CD4-positive, alpha-beta T cell (primary cell): ENCODE measurements at places on chromosomes 2 and 18. TPM values are rescaled to one million over a fixed set of nuclear protein-coding genes. Genes with fewer than 3 reads are reported as not detected.
A peak's percentile ranks its signal among the peaks of the same experiment; 100 is the strongest.

- no peak for DNase-seq
- no peak overlapping the region for H3K4me3 ChIP-seq
- H3K36me3 ChIP-seq: no peaks in the 10 kb centered on the region
- H3K4me1 ChIP-seq: no peaks in the 10 kb centered on the region
These were observed 410.4 kb downstream of the DSC3 start for GRCh38 chr18:30632071-30632698.

DNA sequence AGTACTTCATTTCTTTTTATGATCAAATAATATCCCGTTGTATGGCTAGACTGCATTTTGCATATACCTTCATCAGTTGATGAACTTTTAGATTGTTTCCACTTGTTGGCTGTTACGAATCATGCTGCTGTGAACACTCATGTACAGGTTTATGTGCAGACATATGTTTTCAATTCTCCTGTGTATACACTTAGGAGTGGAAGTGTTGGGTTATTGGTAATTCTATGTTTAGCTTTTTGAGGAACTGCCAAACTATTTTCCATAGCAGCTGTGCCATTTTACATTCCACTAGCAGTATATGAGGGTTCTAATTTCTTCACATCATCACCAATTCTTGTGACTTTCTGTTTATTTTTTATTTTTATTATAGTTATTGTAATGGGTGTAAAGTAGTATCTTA is 32.1 kb upstream of the LCLAT1 start:
- no peak for DNase-seq
- H3K36me3 ChIP-seq: no peaks in the 10 kb centered on the region
- H3K27me3 ChIP-seq: no peaks in the 10 kb centered on the region

GRCh38 chr2:106701203-106702022 is 184.6 kb downstream of the ST6GAL2 start:
- H3K27ac ChIP-seq: no peak overlapping the region
- no peaks in the 10 kb centered on the region for H3K36me3 ChIP-seq
- H3K4me3 ChIP-seq: no peak overlapping the region
- DNase-seq: no peak
- H3K4me1 ChIP-seq: no peaks in the 10 kb centered on the region

- no peak overlapping the region for H3K27ac ChIP-seq
- H3K36me3 ChIP-seq: no peaks in the 10 kb centered on the region
- no peak for DNase-seq
- no peaks in the 10 kb centered on the region for H3K27me3 ChIP-seq
- H3K4me1 ChIP-seq: no peaks in the 10 kb centered on the region
These were observed 122.3 kb downstream of the HRH4 start for GRCh38 chr18:24582771-24583170.

- H3K27ac ChIP-seq: no peak overlapping the region
- no peak overlapping the region for H3K4me3 ChIP-seq
- no peaks in the 10 kb centered on the region for H3K27me3 ChIP-seq
These were observed 7.8 kb downstream of the ATG4B start for GRCh38 chr2:241645056-241645914.

- H3K4me3 ChIP-seq: peak overlapping the region; percentile 77
- no peak overlapping the region for H3K27ac ChIP-seq
- H3K4me1 ChIP-seq: peaks cover 14% of the 10 kb centered on the region
- peak; percentile 83 for DNase-seq
- peaks cover 1% of the 10 kb centered on the region for H3K27me3 ChIP-seq
- no peaks in the 10 kb centered on the region for H3K36me3 ChIP-seq
These were observed 4.0 kb downstream of the ID2 start for GRCh38 chr2:8685697-8686358.

GRCh38 chr2:33602201-33602830 is 3.2 kb upstream of the FAM98A start:
- H3K4me1 ChIP-seq: peaks cover 12% of the 10 kb centered on the region
- no peak for DNase-seq
- H3K27me3 ChIP-seq: no peaks in the 10 kb centered on the region
- H3K36me3 ChIP-seq: no peaks in the 10 kb centered on the region
- H3K27ac ChIP-seq: no peak overlapping the region
- H3K4me3 ChIP-seq: no peak overlapping the region

DNA sequence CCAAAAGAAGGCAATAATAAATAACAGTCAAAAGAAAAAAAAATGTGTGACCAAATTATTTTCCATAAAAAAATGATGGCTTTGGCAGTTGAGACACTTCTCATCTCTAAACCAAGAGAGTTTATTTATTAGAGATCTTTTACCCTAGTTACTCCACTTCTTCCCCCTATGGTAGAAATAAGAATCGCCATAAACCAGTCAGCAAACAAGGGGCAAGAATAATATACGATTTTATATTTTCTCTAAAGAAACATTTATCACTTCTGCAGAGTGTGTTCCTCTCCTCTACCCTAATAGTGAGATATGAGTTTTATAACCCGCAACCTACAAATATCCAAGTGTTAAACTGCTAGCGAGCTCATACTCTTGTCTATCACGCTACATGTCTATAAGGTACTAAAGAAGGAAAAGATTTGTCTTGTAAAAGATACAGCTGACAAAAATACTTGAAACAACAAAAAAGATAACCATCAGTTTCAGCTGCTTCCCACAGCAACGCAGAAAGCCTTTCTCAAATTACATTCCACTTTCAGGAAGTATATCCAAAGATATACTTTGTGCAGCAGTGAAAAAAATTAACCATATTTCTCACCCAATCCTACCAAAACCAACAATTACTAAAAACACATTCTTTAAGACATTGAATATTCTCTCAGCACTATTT is 2.3 kb downstream of the RNF103 start:
- H3K4me3 ChIP-seq: peak overlapping the region; percentile 61
- no peak for DNase-seq
- H3K4me1 ChIP-seq: peaks cover 12% of the 10 kb centered on the region
- no peaks in the 10 kb centered on the region for H3K27me3 ChIP-seq

The ASB18 gene
- total RNA-seq: not detected

The ABCB11 gene
- total RNA-seq: not detected

The GALNT5 gene
- not detected for total RNA-seq
